ENCODE measurements at places on chromosomes 6 and 20. TPM values are rescaled to one million over a fixed set of nuclear protein-coding genes. Genes with fewer than 3 reads are reported as not detected.

MEI4 gene
- total RNA-seq = not detected

LTA gene
- not detected for total RNA-seq

MOG gene
- total RNA-seq = not detected

CD109 gene
- 78.3 TPM for total RNA-seq

SMIM26 gene
- total RNA-seq = 134 TPM

MYLIP gene
- 2.4 TPM for total RNA-seq

MLN gene
- total RNA-seq = not detected

SNAP25 gene
- 17.8 TPM for total RNA-seq

OR2B6 gene
- total RNA-seq = 0.15 TPM

GTSF1L gene
- total RNA-seq = not detected

KIAA1755 gene
- total RNA-seq = 0.21 TPM

ECI2 gene
- total RNA-seq = 66.1 TPM

HS3ST5 gene
- total RNA-seq = not detected
